ENCODE measurements at places on chromosomes 11 and 22.

GRCh38 chr11:1947592-1948237 is 583 bp downstream of the MRPL23 start:
- no peak for DNase-seq

DNA sequence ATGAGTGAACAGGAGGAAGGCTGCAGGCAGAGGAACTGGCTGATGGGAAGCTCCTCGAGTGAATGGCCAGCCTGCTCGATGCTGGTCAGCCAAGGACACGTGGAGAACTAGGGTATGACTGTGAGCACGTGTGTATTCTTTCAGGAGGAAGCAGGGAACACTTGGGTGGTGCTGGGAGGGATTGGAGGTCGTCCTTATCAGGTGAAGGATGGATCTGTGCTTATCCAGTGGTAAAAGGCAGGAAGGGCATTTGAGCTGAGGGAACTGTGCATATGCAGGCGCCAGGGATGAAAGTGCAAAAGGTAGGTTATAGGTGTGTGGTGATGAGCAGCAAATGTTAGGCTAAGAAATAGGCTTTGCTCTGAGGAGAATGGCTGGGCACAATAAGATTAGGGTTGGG is 9.7 kb upstream of the SLCO2B1 start:
- DNase-seq, result no peak

GRCh38 chr11:62593434-62594044 is 2.2 kb upstream of the TUT1 start:
- DNase-seq, result peak; percentile 54

GRCh38 chr11:114076921-114077331 is 17.4 kb downstream of the ZBTB16 start:
- DNase-seq, result no peak

DNA sequence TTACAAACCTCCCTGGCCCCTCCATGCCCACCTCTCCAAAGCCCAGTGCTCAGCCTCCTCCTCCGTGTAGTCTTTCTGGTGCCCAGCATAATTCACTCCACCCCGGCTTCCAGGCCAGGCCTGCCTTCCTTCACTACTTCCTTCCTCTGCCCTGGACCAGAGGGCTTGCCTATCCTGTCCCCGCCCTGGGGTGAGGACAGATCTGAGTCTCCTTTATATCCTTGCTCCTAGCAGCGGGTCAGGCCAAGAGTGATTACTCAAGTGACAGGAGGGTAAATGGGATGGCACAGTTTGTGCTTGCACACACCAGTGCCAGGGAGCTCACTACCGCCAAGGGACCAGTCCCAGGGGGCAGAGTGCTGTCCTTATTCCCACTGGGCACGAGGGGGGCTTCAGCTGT is 48.0 kb downstream of the SCUBE1 start:
- no peak for DNase-seq

GRCh38 chr22:29012952-29013351 is 48.7 kb downstream of the C22orf31 start:
- no peak for DNase-seq

- no peak for DNase-seq
These were observed 4.7 kb downstream of the CSDC2 start for GRCh38 chr22:41565403-41566054.

GRCh38 chr22:33842421-33843094 is 77.7 kb downstream of the LARGE1 start:
- DNase-seq, result no peak

DNA sequence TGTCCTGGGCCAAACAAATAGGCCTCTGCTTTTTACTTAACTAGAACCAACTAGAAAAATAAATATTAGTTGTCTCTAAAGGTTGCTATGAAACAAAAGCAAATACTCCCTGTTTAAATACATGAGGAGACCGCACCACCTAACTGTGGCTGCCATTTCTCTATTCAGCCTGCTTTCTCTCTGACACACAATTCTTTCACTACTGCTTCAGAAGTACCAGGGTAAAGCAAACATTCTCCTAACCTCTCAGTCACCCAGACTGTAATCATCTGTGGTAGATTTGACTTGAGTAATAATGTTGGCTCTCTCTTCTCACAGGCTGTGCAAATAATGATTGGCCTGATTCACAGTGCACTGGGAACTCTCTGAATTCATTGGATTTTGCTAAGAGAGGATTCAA is 41.0 kb upstream of the MS4A8 start:
- DNase-seq, result no peak

- no peak for DNase-seq
These were observed 12.2 kb downstream of the FBXO7 start for GRCh38 chr22:32486656-32487390.

DNA sequence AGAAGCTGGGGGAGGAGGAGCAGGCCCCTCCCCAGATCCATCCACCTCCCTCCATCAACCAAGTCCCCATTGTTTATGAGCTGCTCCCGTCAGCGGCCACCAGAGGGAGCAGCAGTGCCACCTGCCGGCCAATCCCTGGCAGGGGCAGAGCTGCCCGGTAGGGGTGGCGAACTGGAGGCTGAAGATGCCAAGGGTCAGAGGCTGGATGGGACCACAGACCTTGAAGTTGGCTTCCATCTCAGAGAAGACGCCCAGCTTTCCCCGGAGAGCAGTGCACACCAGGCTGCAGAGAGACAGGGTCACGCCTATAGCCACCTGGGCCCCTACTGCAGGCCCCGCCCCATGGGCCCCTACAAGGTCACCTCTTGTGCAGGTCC is 3.6 kb downstream of the FIBP start:
- DNase-seq, result peak; percentile 62

- no peak for DNase-seq
These were observed 6.2 kb downstream of the PTPN5 start for GRCh38 chr11:18785411-18785810.

- DNase-seq, result no peak
These were observed 6.2 kb downstream of the TBX1 start for GRCh38 chr22:19766511-19767426.

DNA sequence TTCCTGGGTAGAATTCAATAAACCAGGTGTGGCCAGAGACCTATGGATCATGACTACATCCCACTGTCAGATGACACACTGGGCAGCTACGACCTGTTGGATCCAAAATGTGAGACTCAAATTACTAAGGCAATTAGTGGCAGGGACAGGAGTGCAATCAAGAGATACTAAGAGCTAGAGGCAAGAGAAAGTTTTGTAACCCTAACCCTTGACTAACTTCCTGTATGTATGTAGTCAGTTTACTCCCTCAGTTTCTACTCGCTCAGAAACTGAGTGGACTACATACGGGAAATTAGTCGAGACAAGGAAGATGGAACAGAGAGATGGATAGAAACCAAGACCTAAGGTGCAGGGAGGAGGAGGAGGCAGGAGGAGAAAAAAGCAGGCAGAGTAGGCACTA is 2.7 kb downstream of the CYB5R2 start:
- DNase-seq, result no peak

GRCh38 chr11:122189229-122189628 is 73.2 kb upstream of the BLID start:
- no peak for DNase-seq

DNA sequence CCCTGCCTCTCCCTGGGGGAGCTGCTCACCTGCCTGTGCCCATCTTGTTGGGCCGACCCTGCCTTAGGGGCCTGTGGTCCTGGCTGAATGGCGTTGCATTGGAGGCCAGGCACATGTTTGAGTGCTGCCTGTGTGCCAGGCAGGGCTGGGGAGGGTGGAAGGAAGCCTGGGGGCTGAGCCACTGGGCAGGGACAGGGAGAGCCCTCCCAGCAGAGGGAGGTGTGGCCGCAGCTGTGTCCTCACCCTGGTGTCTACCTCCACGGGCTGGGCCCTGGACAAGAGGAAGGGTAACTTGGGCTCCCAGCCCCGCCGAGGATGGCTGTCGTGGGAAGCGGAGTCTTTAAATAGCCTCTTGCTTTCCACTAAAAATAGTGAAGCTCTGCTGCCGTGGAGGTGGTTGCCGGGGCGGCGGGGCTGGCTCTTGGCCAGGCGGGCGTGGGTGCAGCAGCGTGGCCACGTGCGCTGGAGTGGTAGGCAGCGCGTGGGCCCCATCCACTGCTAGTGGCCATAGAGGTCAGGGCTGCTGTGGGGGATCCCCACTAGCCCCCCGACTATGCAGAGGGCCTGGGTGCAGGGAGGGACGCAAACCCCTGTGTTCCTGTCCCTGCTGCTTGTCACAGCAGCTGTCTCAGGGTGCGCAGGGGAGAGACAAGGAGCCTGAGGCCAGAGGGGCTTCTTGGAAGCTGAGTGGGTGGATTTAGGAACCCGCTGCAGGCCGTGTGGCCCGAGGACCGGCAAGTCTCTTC is 6.2 kb downstream of the ZDHHC8 start:
- DNase-seq, result no peak

DNA sequence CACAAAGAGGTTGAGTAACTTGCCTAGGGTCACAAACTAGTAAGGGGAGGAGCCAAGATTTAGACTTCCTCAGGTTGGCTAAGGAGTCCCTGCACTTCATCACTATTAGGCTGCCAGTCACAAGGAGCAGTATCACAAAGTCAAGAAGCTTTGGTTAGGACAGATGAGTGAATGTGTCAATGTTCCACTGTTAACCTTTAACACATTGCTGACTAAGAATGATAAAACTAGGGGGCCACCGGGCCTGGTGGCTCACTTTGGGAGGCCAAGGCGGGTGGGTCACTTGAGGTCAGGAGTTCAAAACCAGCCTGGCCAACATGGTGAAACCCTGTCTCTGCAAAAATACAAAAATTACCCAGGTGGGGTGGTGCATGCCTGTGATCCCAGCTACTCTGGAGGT is 32.0 kb downstream of the TMEM123 start:
- DNase-seq, result no peak

All from T-helper 22 cell (primary cell).